ENCODE measurements at places on chromosomes 6 and 20.

DNA sequence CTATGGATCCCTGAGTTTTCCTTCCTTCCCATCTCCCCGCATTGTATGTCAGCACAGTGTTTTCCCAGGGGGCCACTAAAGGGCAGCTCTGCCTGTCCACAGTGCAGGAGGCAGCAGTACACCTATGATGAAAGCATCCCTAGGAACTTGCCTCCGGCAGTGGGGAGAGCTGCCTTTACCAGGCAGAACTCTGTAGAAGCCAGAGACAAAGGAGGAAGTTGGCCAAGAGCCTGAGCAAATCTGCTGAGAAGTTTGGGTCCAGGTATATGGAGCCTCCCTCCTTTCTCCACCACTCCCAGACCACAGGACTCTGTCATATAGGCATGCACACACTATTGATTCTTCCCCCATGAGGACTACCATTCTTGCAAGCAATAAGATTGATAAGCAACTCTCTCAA is 282.7 kb downstream of the TBC1D7 start:
- DNase-seq = no peak

GRCh38 chr6:52839124-52840055 is 1.2 kb downstream of the GSTA5 start:
- peak; percentile 64 for DNase-seq

DNA sequence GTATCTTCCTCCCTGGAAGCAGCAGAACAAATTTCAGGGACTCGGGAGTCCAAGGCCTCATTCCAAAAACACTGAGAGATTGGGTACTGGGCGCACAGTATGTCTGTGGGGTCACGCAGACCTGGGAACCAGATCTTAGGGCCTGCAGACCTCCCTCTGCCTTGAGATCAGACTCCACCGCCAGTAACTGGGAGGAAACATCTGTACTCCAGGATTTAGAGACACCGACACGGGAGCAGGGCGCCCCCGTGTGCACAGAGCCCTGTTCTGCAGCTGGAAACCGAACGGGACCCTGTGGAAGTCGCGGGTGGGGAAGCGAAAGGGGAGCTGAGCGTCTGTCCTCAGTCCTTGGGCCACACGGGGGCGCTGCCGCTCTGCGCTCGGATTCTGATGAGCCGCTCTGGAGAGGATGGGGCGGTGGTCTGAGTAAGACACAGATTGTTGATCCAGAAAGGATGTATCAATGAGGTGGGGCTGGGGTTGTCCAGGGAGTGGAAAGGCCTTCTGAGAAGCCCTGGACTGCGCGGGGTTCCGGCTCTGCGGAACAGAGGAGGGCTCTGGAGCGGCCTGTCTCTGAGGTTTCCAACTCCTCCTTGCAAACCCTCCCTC is 35.7 kb upstream of the HLA-E start:
- peak; percentile 76 for DNase-seq

DNA sequence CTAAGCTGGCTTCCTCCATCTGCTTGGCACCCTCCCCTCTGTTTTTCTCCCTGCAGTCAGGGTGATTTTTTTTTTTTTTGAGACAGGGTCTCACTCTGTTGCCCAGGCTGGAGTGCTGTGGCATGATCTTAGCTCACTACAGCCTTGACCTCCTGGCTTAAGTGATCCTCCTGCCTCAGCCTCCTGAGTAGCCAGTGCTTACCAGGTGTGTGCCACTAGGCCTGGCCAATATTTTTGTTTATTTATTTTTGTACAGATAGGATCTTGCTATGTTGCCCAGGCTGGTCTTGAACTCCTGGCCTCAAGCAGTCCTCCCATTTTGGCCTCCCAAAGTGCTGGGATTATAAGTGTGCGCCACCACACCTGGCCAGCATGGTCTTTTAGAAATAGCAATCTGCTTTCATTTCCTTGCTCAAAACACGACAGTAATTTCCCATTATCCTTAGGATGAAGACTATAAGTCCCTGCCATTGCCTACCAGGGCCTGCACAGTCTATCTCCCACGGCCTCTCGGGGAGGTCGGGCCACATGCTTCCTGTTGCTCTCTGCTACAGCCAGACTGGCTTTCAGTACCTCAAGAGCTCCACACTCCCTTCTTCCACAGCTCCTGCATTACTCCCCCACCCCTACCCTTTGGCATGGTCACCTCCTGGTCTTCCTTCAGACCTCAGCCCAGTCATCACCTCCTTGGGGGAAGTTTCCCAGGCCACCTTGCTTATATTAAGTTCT is 11.1 kb upstream of the CD164 start:
- no peak for DNase-seq

GRCh38 chr6:129195643-129196042 is 312.7 kb downstream of the LAMA2 start:
- DNase-seq = no peak

- no peak for DNase-seq
These were observed 62.3 kb downstream of the PAX1 start for GRCh38 chr20:21767739-21768223.

DNA sequence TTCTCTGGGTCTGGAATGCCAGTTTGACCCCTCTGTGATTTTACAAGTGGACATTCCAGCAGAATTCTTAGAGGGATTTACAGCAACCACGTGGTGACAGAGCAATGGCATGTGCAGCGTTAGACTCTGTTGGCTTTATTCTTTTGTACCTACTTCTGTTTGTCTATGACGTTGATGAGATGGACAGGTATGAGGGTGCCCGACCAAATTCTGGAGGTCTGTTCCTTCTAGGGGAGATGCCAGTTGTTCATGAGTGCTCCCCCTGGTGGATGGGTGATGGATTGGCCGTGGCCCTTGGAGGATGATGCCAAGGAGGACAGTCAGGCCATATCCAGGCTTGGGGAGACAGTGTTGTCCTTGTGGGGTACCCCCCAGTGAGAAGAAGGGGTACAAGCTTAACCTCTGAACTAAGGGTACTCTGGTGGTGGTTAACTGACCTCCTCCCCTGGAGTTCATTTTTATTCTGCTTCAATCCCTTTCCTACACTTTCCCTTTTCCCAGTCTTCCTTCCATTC is 198.6 kb downstream of the DTNBP1 start:
- peak; percentile 56 for DNase-seq

- DNase-seq = peak; percentile 90
These were observed 61.6 kb upstream of the SNX9 start for GRCh38 chr6:157761331-157761921.

Data from CD4-positive, alpha-beta T cell treated with Interleukin-4 for 4 hours (primary cell).